ENCODE measurements at places on chromosomes 7 and 10. TPM values are rescaled to one million over a fixed set of nuclear protein-coding genes. Genes with fewer than 3 reads are reported as not detected.

The PLAC9 gene
- total RNA-seq, result 31.4 TPM

The XPNPEP1 gene
- 62.4 TPM for total RNA-seq

The PIP gene
- total RNA-seq, result 0.47 TPM

The ADCY1 gene
- total RNA-seq, result 3.7 TPM

GRCh38 chr7:79317728-79318127 is 135.7 kb downstream of the MAGI2 start:
- DNase-seq, result no peak

- no peak for DNase-seq
These were observed 292.6 kb upstream of the MKI67 start for GRCh38 chr10:128418819-128419218.

DNA sequence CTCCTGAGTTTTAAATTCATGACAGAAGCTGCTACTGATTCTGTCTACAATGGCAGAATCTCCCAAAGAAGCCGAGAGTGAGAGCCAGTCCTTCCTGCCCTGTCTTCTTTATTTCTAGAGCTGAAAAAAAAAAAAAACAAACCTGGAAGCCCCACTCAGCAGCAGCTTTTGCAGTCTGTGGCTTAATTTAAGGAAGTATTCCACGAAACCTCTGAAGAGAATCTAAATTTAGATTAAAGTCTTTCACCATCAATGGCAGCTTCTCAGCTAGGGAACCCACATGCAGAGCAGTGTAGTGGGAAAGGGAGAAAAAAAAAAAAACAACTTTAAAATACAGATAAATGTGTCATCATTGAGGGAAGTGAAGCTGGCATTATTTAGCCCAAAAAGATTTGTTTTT is 23.4 kb downstream of the SMURF1 start:
- no peak for DNase-seq

DNA sequence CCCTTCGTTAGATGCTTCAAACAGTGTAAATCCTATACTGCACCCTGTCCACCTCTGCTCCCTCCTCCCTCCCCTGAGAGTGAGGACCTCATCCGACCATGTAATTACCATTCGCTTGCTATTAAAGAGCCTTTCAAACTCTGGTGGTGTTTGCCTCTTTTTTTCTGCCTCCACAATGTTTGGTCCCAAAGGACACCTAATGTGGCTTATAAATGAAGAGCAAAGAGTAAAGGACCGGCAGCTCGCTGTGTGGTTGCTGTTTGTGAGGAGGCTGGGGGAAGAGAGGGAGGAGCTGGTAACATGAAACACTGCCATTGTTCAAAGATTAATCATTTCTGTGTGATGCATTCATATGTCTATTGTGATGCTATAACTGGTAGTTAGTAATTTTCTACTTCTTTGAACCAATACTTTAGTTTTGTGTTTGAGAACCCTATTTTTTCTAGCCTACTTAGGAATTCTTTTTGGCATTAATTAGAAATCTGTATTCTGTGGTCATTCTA is 27.9 kb downstream of the MTURN start:
- no peak for DNase-seq

DNA sequence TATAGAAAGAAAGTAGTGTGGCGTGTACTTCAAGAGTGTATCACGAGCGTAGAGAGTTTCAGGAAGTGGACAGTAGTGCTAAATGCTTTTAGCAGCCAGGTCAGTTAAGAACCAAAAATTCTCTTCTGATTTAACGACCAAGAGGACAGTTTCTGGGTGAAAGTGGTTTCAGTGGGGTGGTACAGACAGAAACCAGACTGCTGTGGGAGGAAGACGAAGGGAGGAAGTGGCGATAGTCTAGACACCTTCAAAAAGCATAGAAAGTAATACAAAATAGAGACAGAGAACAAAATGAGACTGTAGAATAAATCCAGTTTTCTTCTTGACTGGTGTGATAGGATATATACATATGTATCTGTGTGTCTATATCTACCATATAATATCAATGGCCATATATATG is 93.5 kb downstream of the MBL2 start:
- DNase-seq, result no peak

GRCh38 chr7:92740700-92741126 is 95.7 kb downstream of the CDK6 start:
- DNase-seq, result no peak

GRCh38 chr10:11264296-11265048 is 246.8 kb downstream of the CELF2 start:
- no peak for DNase-seq

DNA sequence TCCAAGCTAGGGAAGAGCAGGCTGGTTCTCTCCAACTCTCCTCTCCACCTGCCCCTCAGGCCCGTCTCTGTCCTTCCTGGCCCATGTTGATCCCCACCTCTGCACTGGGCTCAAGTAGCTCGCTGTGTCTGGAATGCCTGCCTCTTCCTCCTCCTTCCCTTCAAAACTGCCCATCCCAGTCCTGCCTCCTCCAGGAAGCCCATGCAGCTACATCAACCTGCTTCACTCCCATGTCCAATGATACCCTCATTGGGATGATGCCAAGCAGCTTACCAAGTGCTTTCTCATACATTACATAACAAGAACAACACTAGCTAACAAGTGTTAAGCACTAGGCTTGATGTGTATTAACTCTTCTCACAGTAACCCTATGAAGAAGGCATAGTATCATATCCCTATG is 8.2 kb downstream of the ASB10 start:
- no peak for DNase-seq

- DNase-seq, result no peak
These were observed 147.7 kb downstream of the SND1 start for GRCh38 chr7:127799535-127800305.

GRCh38 chr7:143934526-143935325 is at the start of gene OR2F2:
Gene OR2F2 (plus strand): TSS chr7:143935233. CDS start chr7:143935233, 0 bp downstream.
- no peak for DNase-seq

DNA sequence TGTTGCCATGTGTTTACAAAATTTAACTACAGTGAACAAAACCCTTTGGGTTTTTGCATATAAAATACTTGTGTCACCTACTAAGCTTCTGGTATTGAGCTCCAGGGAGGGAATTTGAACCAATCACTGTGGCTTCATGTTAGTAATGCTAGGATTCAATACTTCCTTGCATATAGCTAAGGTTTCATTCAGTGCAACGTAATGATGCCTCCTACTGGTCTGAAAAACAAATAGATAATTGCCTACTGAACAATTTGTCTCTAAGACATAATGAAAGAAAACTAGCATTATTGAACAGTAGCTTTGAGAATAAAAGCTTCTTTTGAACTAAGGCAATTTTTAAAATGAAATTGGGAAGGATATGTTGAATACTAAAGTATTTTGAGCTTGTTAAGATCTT is 244.4 kb downstream of the ZWINT start:
- peak; percentile 28 for DNase-seq

Data from kidney (tissue), 22 donors.